ENCODE measurements at places on chromosomes 16 and 17. TPM values are rescaled to one million over a fixed set of nuclear protein-coding genes. Genes with fewer than 3 reads are reported as not detected.

DNA sequence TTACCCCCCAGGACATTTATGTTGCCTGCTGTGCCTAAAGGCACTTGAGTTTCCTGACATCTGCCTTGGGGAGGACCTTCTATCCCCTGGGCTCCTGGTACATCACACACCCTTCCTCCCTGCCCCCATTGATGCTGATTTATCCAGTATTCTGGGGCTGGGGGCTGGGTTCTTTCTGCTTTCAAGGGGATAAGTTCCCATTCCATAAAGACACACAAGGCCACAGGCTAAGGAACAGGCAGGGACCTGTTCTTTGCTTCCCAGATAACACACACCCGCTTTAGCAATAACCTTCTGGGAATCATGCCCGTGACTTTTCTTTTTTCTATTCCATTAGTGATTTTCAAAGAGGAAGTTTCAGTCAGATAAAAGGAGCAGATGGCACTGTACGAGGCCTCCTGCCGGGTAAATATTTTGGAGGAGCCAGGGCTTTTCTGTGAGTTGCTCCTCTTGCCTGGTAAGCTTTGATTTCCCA lies 30.6 kb downstream of the CHD9 start:
- DNase-seq: no peak

Gene MYCBPAP
- total RNA-seq: not detected

DNA sequence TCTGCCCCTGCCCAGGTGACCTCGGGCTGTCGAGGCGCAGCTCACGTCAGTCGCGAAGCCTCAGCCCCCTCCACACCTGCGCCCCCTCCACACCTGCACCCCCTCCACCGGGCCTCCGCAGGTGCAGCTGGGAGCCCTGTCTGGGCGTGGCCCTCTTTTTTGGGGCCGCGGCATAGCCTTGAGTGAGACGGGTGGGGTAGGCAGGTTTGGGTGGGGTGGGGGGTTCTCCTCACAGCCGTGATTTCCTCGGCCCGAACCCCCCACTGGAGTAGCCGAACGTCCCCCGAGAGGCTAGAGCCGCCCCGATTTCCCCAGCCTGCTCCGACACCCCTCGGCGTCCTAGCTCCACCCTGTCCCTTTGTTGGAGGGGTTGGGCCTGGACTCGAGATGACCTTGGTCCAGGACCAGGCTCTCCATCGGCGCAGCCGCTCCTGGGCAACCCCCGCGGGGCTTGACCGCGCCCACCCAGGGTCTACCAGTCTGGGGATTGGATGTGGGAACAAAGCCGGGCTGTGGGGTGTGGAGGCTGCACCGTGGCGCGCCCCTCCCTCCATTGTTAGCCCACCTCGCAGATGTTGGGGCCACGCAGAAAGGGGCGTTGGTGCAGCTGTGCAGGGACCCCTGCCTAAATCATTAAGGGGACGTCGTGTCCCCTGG lies 626 bp downstream of the TUBB3 start:
- no peak for DNase-seq

- no peak for DNase-seq
Observed at GRCh38 chr17:78973196-78973595, 6.5 kb downstream of the LGALS3BP start.

Gene AIPL1
- total RNA-seq: not detected

DNA sequence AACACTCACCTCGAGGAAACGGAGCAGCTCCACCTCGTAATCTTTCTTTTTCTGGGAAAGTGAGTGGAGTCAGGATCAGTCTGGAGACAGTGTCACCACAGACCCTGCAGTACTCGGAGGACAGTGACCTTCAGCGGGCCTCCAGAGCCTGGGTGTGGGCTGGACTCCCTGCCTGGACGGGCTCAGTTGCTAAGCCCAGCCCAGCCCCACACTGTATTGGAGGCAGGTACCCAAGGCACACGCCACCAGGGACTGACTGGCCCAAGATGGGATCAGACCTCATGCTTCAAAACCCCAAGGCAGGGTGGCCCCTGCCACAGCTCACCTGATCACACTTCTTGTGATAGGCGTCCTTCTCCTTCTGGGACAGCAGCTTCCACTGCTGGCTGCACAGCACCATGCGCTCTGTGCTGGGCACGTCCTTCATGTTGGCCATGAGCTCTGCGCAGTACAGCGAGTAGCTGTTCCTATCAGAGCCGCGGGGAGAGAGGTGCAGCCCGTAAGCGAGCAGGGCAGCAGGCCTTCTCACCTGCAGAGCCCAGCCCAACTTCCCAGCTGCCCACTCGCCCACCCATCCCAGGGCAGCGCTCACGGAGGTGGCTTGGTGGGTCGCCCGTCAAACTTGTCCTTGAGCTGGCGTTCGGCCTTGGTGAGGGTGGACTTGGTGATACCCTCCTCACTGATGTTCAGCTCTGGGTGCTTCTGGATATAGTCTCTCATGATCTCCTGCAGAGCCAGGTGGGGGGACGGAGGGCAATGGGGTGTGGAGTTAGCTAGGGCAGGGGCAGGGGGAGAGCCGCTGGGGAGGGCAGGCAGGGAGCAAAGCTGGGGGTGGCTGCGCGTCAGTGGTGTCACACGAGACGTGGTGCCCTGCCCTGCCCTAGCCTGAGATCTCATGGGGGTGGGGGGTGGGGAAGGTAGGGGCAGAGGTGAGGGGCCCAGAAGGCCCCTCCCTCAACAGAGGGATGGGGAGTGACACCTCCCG lies 7.9 kb downstream of the UBTF start:
- no peak for DNase-seq

DNA sequence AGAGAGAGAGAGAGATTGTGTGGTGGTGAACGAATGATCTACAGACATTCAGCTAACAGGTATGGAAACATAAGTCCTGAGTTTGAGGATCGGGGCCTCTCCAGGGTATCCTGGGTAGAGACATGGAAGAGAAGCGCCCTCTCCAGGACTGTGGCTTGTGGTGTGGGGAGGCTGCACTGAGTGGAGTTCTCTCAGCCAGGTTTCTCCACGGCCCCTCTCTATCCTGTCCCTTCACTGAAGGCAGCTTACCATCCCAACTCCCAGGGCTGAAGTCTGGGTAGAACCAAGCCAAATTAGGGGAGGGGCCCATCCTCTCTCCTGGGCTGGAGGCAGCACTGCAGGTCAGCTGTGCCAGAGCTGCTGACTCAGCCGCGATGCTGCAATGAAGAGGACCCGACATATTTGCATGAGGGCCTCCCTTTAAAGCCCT lies 6.2 kb downstream of the C1QL1 start:
- no peak for DNase-seq

Gene GUCY2D
- total RNA-seq: not detected

All from HT1080 (cell line).